ENCODE measurements at places on chromosomes 16 and 17. TPM values are rescaled to one million over a fixed set of nuclear protein-coding genes. Genes with fewer than 3 reads are reported as not detected.

The MYL11 gene
- not detected for total RNA-seq

The KRTAP4-9 gene
- total RNA-seq: not detected

The ERN2 gene
- 0.05 TPM for total RNA-seq

The FN3K gene
- 64.1 TPM for total RNA-seq

The IGF2BP1 gene
- 1.2 TPM for total RNA-seq

The C16orf95 gene
- 5.4 TPM for total RNA-seq

The PDE6G gene
- total RNA-seq: 0.40 TPM

The DLX4 gene
- not detected for total RNA-seq

The ADAD2 gene
- total RNA-seq: not detected

Data from left lobe of liver (tissue), 2 donors.